ENCODE measurements at places on chromosomes 16 and 17.
A peak's percentile ranks its signal among the peaks of the same experiment; 100 is the strongest.

- no peak for DNase-seq
- no peaks in the 10 kb centered on the region for H3K4me1 ChIP-seq
- no peak overlapping the region for H3K4me3 ChIP-seq
Observed at GRCh38 chr16:66289051-66289680, 77.3 kb upstream of the CDH5 start.

GRCh38 chr17:32007463-32008298, 498 bp downstream of the LRRC37B start:
- peak overlapping the region; percentile 93 for H3K4me3 ChIP-seq
- DNase-seq: peak; percentile 39
- peak overlapping the region; percentile 74 for H3K27ac ChIP-seq
- H3K36me3 ChIP-seq: peaks cover 25% of the 10 kb centered on the region
- no peaks in the 10 kb centered on the region for H3K27me3 ChIP-seq
- peaks cover 2% of the 10 kb centered on the region for H3K4me1 ChIP-seq

GRCh38 chr17:36657763-36658490, 56.5 kb downstream of the MRM1 start:
- H3K36me3 ChIP-seq: no peaks in the 10 kb centered on the region
- peak overlapping the region; percentile 7 for H3K4me3 ChIP-seq
- H3K4me1 ChIP-seq: peaks cover 5% of the 10 kb centered on the region
- H3K27me3 ChIP-seq: peaks cover 30% of the 10 kb centered on the region

DNA sequence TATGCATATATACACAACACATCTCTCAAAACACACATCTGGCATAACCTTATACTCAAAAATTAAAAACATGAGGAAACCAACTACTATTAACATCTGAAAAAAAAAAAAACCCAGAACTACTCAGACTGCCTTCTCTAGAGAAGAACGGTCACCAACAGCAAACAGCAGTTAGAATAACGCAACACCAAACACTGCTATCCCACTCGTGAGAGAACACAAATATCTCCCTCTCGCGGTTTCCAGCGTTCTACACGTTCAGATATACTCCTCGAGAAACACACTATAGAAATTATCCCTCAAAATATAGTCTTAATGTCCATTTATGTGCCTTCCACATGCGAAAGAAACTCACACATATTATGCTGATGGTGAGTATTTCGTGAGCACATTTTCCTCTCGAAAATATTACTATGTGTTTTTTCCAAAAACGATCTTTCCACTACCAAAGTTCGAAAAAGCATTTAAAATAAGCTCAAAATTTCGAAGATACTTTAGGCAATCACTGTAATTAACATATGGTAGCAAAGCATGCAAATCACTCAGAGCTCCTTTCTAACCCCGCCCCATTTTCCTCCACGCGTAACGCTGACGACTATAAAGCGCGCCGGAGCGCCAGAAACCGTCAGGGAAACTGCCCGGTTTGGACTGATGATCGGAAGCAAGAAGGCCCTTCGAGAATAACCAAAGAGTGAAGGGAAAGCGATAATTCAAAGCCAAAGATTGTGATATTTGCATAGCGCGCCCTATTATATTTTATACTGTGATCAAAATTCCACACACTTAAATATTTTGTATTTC, 60.1 kb downstream of the TEX14 start:
- peak overlapping the region; percentile 85 for H3K27ac ChIP-seq
- peak; percentile 94 for DNase-seq
- peaks cover 3% of the 10 kb centered on the region for H3K4me1 ChIP-seq
- no peaks in the 10 kb centered on the region for H3K36me3 ChIP-seq

GRCh38 chr17:57735707-57736106, 9.4 kb downstream of the CCDC182 start:
- no peak overlapping the region for H3K27ac ChIP-seq
- no peak overlapping the region for H3K4me3 ChIP-seq
- no peaks in the 10 kb centered on the region for H3K4me1 ChIP-seq
- no peaks in the 10 kb centered on the region for H3K36me3 ChIP-seq

GRCh38 chr16:57123216-57123973, 31.0 kb downstream of the CPNE2 start:
- H3K4me1 ChIP-seq: no peaks in the 10 kb centered on the region
- no peak overlapping the region for H3K27ac ChIP-seq
- H3K4me3 ChIP-seq: no peak overlapping the region
- H3K27me3 ChIP-seq: no peaks in the 10 kb centered on the region
- H3K36me3 ChIP-seq: peaks cover 75% of the 10 kb centered on the region
- no peak for DNase-seq

GRCh38 chr17:7867881-7868329, 10.1 kb downstream of the CYB5D1 start:
- no peak overlapping the region for H3K27ac ChIP-seq
- no peaks in the 10 kb centered on the region for H3K4me1 ChIP-seq
- no peak for DNase-seq
- H3K36me3 ChIP-seq: no peaks in the 10 kb centered on the region
